ENCODE measurements at places on chromosomes 5 and 9.

- no peak for DNase-seq
Measured at GRCh38 chr5:159671886-159672285, 244.4 kb upstream of the ADRA1B start.

DNA sequence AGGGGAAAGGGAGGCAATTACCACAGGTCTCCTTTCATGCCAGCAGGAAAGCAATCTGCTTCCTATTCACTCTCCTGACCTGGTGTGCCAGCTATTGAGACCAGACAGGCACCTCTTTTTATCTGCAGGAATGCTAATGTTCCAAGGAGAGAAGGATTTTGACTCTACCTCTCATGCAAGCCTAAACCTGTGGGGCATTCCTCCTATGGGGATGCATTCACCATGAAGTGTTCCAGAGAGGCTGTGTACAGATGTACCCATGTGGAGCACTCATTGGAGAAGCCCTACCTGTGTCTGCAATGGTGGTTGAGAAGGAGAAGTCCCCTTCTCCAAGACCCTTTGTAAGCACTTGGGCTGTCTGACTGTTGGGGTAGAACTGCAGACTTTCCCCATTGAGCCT lies 45.4 kb upstream of the EDIL3 start:
- no peak for DNase-seq

- DNase-seq = no peak
Measured at GRCh38 chr9:20403346-20403745, 219.0 kb downstream of the MLLT3 start.

DNA sequence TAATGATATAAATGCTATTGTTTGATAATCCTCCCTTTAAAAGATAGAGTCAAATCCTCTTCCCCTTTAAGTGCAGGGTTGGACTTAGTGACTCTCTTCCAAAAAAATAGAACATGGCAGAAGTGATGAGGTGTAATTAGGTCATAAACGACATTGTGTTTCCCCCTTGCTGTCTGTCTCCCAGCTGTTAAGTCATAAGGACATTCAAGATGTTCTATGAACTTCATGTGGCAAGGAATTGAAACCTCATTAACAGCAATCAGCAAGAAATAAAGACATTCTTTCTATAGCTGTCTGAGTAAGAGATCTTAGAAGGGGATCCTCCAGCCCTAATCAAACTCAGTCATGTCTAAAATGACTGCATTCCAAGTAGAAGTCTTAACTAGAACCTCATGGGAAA lies 3.3 kb upstream of the SLC25A46 start:
- DNase-seq = peak; percentile 58

GRCh38 chr5:65172486-65173129 lies 309.1 kb downstream of the ADAMTS6 start:
- no peak for DNase-seq

DNA sequence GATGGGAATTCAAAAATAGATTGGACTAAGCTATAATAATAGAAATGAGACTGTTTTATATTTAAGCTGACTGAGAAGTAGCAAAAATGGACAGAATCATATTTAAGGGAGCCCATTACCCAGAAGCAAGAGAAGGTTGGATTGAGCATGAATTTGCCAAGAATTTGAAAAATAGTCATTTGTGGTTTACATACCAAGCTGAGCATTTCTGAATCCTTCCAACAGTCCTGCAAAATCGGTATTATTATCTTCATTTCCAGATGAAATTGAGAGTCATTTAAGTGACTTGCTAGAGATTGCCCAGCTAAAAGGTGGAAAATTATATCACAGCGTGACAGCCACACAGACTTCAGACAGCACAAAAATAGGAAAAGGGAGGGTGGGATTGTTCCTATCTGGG lies 48.4 kb downstream of the TNFSF15 start:
- no peak for DNase-seq

Data from adipocyte (in vitro differentiated cells).